ENCODE measurements at places on chromosomes 4 and X.
A peak's percentile ranks its signal among the peaks of the same experiment; 100 is the strongest.

GRCh38 chr4:184217634-184218033 lies at the start of gene ENPP6:
ENPP6 (minus strand) TSS chr4:184217873; CDS start chr4:184217819, 54 bp downstream.
- no peak for DNase-seq

GRCh38 chr4:180828455-180829018 lies 1414.7 kb upstream of the TENM3 start:
- peak; percentile 28 for DNase-seq

- DNase-seq: peak; percentile 38
Measured at GRCh38 chr4:186839122-186840037, 115.7 kb upstream of the FAT1 start.

GRCh38 chrX:18938710-18939109 lies 45.2 kb downstream of the PHKA2 start:
- peak; percentile 4 for DNase-seq

DNA sequence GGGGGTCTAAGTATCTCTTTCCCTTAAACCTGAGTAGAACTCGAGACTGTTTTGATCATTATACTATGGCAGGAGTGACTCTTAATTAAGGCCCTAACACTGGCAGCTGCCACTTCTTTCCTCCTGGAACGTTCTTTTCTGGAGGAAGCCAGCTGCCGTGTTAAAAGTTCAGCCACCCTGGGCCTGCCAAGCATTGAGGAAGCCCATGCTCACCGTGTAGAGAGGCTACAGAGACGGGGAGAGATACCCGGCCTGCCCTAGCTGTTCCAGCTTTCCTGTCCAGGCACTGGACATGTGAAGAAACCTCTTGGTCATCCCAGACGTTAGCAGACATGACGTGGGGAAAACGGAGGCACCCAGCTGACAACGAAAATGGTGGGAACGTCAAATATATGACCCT lies 274.1 kb downstream of the ARHGAP10 start:
- no peak for DNase-seq

DNA sequence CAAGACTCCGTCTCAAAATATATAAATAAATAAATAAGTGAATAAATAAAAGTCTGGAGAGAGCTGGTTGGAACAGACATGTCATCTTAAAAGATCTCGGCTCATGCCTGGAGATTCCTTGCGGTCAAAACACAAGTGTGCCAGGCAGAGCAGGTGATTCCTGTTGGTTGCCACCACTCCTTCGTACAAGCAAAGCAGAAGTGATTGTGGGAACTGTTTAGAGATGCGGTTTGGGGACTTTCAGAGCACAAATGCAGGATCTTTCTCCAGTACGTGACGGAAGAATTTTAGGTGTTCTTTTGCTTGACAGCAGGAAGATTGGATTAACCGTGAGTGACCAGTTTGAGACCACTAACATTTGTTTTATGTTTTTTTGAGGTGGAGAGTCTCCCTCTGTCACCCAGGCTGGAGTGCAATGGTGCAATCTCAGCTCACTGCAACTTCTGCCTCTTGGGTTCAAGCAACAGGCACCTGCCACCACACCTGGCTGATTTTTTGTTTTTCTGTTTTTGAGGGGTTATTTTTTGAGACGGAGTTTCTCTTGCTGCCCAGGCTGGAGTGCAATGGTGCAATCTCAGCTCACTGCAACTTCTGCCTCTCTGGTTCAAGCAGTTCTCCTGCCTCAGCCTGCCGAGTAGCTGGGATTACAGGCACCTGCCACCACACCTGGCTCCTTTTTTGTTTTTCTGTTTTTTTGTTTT lies 2.8 kb upstream of the CRLF2 start:
- DNase-seq: no peak

- DNase-seq: no peak
Measured at GRCh38 chr4:78292341-78292740, 235.2 kb downstream of the FRAS1 start.

- DNase-seq: no peak
Measured at GRCh38 chr4:47510506-47511143, 25.6 kb downstream of the ATP10D start.

DNA sequence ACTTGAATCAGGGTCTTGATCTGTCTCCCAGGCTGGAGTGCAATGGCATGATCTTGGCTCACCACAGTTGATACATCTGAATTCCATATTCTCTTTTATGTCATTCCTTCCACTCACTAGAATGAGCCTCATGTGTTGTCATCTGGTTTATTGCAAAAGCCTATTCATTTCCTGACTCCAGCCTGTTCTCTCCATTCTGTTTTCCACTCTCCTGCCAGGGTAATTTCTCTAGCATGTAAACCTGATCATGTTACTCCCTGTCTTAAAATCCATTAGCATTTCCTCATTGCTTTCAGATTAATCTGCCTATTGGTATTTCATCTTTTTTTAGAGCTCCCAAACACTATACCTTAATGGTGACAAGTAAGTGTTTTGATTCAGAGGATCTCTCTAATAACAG lies 4.3 kb upstream of the DDX60L start:
- no peak for DNase-seq

DNA sequence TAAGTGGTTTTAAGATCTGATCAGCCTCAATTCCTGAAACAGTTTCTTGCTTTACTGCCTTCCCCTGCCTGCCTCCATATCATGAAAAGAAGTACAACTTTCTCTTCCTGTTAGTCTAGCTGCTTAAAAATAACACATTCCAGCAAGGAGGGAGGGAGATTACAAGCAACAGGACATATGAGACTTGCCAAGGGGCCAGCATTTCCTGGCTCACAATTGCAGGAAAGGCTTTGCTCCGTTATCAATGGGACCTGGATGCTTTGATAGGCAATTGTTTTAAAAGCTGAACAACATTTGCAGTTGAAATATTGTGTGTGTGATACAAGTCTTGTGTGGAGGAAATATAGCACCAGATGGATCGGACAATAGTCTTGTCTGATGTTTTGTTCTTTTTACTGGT lies 425.0 kb downstream of the FAT4 start:
- no peak for DNase-seq

DNA sequence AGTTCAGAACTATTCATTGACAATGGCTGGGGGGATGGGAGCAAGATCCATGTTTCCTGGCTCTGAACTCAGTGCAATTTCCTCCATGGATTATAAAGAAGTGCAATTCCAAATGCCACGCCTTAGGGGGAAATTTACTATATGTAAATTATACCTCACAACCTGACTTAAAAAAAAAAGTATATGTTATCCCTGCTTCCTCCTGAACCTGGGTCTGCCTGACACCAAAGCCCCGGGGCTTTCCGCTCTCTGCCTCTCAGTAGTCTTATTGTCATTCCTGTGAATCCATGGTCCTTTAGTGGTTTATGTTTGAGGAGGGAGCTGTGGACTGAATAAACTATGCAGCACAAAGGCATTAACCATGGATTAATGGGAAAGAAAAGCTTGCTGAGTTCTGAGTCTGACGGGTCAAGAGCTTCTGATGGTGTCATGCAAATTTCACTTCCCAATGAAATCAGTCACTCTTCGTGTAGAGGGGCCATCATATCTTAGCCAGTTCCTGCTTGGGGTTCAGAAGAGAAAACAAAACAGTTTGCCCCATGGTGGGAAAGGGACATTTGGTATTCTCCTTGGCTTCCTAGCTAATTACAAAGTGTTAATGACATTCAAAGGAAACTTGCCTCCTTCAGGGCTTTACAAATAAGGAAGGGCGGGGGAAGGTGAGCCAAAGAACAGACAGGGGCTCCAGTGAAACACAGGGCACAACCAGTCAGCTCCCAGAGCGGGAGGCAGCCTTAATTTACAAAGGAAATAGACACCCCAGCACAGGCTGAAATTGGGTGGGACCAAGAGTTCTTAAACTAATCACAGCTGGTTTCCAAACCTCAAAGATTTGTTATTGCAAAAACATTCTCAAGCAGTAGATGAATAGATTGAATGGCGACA lies 14.3 kb downstream of the FAM9C start:
- DNase-seq: peak; percentile 46

- DNase-seq: peak; percentile 16
Measured at GRCh38 chr4:83112678-83113428, 1.7 kb downstream of the PLAC8 start.

DNA sequence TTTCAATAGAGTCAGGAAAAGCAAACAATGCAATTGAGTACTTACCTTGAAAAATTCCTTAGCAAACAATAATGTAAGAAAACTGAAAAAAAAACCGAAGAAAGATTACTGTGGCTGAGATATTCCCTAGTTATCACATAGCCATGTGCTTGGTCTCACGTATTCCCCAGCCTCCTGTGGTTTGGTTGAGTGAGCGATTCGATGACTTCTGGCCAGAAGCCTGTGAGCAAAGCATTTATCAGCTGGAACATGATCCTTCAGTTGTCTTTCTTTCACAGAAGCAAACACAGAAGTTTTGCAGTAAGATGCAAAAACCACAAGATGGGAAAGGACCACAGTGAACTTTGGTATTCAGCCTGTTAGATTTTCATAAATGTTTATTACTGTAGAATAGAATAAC lies 1754.3 kb upstream of the AGA start:
- no peak for DNase-seq

DNA sequence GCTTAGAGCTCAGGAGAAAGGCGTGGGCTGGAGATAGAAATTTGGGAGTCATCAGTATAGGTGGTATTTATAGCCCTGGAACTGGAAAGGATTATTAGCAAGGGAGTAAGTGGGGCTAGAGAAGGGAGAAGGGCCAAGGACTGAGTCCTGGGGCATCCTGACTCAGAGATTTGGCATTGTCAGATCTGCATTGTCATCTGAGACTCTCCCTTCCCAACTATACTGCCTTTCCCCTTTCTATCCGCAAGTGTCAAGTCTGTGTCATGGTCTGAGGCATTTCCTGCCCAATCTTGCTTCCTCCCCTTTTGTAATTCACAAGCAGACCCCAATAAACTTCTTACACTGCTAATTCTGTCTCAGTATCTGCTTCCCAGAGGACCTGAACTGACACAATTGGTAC lies 24.4 kb upstream of the SLC25A43 start:
- DNase-seq: no peak

DNA sequence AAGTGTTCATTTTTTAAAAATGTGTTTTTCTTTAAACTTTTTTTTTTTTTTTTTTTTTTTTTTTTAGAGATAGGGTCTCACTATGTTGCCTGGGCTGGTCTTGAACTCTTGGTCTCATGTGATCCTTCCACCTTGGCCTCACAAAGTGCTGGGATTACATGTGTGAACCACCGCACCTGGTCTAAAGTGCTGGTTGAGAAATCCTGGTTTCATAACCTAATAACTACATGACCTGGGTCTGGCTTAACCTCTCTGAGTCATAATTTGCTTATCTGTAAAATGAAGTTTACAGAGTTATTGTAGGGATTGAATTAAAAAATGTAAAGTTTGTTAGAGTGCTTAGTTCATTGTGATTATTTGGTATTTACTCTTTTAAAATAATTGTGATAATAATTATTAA lies 5.2 kb downstream of the HSD17B13 start:
- no peak for DNase-seq

- DNase-seq: no peak
Measured at GRCh38 chr4:88429401-88429800, 27.5 kb upstream of the HERC5 start.

GRCh38 chr4:123415576-123415975 lies 19.0 kb downstream of the SPRY1 start:
- DNase-seq: no peak

GRCh38 chr4:54091637-54092404 lies 8.1 kb upstream of the GSX2 start:
- DNase-seq: peak; percentile 80

- no peak for DNase-seq
Measured at GRCh38 chrX:136731207-136731782, 49.4 kb downstream of the ARHGEF6 start.

- DNase-seq: no peak
Measured at GRCh38 chrX:103311399-103311780, 600 bp upstream of the BEX2 start.

GRCh38 chr4:158763462-158763861 lies 5.4 kb upstream of the FNIP2 start:
- no peak for DNase-seq

DNA sequence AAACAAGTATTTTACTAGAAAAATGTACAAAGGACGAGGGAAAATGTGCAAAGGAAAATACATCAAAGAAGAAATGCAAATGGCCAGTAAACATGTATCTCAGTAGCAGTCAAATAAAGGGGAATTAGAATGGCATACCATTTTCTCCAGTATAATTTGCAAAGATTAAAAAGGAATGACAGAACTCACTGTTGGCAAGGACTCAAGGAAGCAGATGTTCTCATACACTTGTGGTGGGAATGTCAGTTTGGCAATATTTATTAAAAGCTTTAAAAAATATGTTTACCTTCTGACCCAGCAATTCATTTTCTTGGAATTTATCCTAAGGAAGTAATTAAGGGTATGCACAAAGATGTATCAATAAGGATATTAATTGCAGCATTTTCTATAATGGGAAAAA lies 7.6 kb downstream of the CLCN5 start:
- no peak for DNase-seq

DNA sequence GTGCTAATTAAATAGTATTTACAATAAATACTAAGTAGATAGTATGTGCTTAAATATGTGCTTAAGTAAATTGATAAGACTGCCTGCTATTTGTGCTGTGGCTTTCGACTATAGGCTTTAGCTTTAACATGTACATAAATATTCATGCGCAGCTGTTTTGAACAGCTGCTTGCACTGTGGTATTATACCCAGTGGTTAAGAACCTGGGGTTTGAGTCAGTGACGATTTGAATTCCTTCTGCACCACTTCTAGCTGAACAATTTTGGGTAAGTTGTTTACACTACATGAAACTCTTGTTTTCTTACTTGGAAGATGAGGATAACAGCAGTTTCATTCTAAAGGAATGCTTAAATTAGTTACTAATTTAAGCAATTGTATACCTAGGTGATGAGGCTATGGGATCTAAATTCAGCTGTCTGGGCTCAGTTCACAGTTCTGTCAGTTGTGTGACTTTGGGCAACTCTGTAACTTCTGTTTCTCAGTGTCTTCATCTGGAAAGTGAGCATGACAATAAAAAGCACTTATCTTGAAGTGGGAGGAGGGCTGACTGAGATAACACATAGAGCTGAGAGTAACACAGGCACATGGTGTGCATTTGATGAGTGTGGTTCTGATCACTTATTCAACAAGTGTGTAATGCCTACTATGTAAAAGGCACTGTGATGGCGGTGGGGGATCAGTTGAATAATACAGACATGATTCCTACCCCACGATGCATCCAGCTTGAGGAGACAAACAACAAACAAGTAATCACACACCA lies 37.0 kb downstream of the HPGDS start:
- no peak for DNase-seq

All from LoVo (cell line).